ENCODE measurements at places on chromosomes 5 and 9.

- no peak for DNase-seq
These were observed 1425.8 kb upstream of the C9orf72 start for GRCh38 chr9:28999057-28999456.

GRCh38 chr9:121825031-121825691 lies 173.7 kb downstream of the DAB2IP start:
- DNase-seq: no peak

DNA sequence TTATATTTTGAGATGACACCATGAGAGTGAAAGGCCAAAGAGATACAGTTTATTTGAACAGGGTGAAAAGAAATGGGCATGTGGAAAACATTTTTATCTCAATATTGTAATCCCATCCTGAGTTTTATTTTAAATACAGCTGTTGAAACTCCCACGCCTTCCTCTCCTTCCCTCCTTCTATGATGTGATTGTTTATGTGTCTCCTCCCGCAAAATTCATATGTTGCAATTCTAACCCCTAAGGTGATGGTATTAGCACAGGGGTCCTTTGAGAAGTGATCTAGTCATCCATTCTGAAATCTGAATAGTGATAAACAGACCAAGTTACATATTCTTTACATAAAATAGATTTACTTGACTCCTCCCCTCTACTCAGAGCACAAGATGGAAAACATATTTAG lies 1275.4 kb upstream of the C9orf72 start:
- DNase-seq: no peak

GRCh38 chr9:78040726-78041125 lies 9.1 kb upstream of the GNAQ start:
- DNase-seq: no peak

DNA sequence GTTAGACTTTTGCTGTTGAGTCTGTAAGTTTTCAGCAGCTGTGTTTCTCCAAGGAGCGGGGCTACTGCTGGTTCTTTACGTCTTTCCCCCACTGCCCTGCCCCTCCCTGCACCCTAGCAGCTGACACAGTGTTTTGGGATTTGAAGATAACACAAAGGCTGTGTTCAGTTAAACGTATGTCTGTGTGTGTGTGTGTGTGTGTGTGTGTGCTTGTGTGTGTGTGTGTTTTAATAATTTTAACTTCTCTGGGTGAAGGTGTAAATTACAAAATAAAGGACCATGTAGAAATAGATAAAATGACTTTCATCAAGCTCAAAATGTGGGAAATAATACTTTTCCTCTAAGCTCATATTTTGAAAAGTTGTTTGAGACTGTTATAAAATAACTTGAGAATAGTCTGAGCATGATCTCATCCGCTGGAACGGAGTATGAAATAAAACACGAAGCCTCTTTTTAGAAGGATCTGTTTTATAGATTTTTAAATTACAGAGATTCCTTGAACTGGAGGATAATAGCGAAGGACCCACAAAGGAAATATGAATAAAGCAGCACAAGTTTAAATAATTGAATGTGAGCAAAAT lies 10.9 kb downstream of the ABL1 start:
- no peak for DNase-seq
